Hepatocyte (in vitro differentiated cells): ENCODE measurements at places on chromosomes 11 and 22. TPM values are rescaled to one million over a fixed set of nuclear protein-coding genes. Genes with fewer than 3 reads are reported as not detected.

ASRGL1 gene
- total RNA-seq: 5.1 and 9.5 TPM in 2 replicates

- DNase-seq: no peak
These were observed 25.3 kb upstream of the POLA2 start for GRCh38 chr11:65236194-65237059.

DNA sequence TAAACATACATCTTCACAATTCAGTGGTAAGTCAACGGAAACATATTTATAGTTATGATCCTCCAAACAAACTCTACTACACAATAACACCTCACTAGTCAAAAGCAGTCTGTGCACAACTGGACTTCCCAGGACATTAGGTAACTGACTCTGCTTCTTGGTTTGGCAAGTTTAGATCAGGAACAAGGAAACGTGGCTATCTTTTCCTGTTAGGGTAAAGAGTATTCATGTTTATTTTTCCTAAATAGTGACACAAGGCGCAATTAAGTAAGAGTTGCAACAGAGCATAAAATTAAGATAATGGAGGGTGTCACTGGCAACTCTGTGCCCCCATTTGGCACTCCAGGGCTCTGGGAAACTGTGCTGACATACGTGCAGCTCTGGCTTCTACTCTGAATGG, 70.2 kb upstream of the TP53AIP1 start:
- DNase-seq: no peak

GRCh38 chr11:3859373-3859881, 4.0 kb downstream of the STIM1 start:
- DNase-seq: no peak

DNA sequence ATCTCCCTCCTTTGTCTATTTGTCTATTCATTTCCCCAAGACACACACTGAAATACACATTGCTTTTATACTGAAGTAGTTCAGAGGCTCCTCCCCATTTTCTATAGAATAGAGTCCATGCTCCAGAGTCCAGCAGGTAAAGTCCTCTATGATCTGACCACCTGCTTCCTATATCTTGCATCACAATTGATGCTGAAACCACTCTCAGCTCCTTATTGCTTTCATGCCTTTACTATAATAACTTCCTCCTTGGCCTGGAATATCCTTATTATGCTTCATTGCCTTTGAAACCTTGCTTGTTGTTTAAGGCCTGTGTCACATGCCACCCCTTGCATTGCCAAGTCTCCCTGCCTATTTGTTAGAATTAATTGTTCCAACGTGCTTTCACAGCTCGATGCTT, 12.6 kb downstream of the OR6Q1 start:
- no peak for DNase-seq

DNA sequence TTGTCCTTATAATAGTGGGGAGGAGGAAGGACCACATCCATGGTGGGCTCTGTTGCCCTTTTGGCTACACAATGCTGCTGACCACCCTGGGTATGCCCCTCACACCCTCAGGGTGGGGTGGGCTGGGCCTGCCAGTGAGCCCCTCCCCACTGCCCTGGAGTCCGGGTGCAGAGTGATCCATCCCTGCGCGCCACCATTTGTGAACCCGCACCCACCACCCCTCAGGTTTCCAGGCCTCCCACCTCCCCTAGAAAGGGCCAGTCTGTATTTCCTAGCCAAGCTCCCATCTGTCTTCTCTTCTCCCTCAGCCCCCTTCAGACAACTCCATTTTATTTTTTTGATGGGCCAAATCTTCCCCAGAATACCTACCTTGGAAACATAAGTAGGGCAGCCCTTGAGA, 25.0 kb downstream of the MS4A10 start:
- DNase-seq: no peak
